Stimulated activated CD4-positive, alpha-beta T cell treated with anti-CD3 and anti-CD28 coated beads, Interleukin-4, amount 100 ng/mL, for 1 hour (primary cell): ENCODE measurements at places on chromosomes 7 and 10.
A peak's percentile ranks its signal among the peaks of the same experiment; 100 is the strongest.

DNA sequence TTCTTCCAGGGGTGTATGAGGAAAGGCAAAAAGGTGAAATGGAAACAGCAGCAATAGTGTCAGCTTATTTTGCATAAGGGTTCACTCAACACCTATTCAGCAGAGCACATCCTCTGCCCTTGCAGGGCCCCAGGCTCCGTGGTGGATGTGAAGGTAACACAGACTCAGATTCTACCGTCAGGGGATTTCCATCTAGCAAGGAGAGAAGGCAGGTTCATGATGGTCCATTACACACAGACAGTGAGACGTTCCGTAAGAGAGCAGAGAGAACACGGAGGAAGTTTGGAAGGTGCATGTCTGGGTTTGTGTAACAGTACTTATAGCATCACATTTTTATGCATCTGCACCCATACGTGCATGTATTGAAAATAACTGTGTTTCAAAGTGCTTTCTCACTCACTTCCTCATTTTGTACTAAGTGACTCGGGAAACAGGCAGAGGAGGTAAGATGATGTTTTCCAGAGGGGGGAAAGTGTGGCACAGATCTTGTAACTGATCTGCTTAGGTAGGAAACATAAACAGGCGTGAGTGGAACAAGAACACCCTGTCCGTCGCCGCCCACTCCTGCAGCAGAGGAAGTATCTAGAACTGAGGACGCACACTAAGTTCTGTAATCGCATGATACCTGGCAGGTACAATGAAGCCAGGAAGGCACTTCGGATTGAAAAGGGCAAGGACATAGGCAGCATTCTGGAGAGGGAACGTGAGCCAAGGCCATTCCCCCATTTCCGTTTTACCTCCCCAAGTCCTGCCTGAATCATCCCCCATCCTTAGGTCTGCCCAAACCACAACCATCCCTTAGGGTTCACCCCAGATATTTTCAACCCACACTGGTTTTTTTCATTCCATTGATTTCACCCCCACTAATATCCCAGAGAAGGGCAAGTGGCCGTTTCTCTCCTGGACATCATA lies 1.0 kb upstream of the ENO4 start:
- peak; percentile 26 for DNase-seq

GRCh38 chr7:43585562-43585961 lies 2.7 kb downstream of the STK17A start:
- no peak for DNase-seq

DNA sequence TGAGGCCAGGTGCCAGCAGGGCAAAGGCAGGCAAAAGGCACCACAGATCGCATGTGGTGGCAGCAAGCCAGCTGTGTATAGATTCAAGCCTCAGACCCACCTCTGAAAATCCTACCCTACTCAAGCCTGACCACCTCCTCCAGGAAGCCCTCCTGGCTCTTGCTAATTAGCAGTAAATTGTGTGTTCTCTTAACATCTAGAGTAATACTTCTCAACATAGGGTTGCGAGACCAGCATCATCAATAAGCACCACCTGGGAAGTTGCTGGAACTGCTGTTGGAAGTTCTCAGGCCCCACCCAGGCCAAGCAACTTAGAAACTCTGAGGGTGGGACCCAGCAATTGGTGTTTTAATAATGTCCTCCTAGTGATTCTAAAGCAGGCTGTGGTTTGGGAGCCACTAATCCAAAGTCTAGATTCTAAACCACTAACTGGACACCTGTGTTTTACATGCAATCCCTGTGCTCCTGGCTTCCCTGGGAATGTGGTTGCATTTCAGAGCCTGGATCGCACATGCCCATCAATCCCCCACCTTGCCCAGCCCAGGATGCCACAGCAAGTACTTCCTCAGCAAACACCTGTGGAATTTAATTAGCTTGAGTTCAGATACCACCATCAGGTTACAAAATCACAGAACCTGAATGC lies 46.2 kb downstream of the KCNMA1 start:
- DNase-seq, result no peak

DNA sequence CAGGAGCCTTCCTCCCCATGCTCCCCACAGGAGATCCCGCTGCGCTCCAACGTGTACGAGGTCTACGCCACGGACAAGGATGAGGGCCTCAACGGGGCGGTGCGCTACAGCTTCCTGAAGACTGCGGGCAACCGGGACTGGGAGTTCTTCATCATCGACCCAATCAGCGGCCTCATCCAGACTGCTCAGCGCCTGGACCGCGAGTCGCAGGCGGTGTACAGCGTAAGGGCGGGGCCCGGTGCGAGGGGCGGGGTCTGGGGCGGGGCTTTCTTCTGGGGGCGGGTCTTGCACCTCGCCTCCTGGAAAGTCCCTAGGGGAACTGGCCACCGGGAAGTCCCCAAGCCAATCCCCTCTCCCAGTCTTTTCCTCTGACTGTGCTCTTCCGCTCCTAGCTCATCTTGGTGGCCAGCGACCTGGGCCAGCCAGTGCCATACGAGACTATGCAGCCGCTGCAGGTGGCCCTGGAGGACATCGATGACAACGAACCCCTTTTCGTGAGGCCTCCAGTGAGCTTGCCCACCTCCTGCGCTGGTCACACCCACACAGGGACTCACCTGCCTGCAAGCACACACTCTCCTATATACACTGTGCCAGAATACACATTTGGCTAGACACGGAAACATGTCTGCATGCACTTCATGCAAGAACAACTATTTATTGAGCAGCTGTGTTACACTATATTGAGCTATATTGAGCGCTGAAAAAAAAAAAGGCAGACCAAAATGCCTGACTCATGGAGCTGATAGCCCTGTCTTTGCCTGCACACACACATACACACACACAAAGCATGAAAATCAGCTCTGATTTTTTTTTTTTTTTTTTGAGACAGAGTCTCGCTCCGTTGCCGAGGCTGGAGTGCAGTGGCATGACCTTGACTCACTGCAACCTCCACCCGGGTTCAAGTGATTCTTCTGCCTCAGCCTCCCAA lies 32.7 kb upstream of the VSIR start:
- DNase-seq, result no peak

DNA sequence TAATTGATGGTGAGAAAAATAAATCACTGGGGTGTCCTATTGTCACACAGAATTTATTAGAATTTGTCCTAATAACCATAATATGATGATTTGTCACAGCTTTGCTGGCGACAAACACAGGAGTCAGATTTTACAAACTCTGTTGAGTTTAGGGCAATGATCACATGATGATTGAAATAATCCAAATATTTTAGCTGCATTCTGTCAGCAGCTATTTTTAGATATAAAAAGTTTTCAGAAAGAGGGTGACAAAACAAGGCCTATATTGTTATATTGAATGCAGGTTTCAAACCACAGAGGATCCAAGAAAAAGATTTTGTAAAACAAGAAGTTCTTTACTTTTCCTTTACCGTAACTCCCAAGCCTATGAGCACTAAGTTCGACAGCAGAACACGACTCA lies 178.8 kb downstream of the ADAM12 start:
- no peak for DNase-seq

- no peak for DNase-seq
Measured at GRCh38 chr7:17506095-17506494, 207.6 kb downstream of the AHR start.

- DNase-seq, result no peak
Measured at GRCh38 chr10:30803892-30804322, 174.4 kb upstream of the LYZL2 start.

DNA sequence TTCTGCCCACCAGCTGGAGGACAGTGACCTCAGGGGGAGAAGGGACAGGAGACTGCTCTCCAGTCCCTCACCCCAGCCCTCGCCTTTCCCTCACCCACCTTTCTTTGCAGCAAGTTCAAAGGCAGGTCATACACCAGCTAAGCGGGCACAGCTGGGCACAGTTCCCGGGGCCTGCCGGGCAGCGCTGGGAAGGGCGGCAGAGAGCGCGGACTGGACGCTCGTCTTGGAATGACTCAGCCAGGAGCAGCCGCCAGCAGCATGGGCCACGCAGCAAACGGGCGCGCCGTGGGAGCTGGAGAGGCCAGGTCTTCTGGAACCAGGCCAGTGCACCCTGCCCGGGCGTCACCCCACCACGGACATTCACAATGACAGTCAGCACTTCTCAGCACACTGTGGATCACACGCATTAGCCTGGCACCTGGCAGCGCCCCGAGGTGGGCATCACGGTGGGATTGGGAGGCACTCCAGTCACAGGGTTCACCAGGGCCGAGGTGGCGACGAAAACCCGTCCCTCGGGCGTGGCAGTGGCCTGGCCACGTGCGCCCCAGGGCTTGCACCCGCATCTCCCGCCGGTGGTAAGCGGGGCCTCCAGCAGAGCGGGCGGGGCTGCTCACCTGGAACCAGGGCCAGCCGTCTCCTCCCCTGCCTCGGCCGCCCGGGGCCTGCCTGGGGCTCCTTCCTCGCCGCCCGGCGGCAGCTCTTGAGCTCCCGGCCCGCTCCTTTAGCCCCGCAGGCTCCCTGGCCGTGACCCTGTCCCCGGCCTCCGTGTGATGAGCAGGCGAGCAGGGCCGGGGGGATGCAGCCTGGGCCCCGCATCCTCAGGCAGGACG lies 29.0 kb upstream of the WDFY4 start:
- DNase-seq, result peak; percentile 10

- DNase-seq, result no peak
Measured at GRCh38 chr10:131961047-131961776, 20.5 kb downstream of the BNIP3 start.

DNA sequence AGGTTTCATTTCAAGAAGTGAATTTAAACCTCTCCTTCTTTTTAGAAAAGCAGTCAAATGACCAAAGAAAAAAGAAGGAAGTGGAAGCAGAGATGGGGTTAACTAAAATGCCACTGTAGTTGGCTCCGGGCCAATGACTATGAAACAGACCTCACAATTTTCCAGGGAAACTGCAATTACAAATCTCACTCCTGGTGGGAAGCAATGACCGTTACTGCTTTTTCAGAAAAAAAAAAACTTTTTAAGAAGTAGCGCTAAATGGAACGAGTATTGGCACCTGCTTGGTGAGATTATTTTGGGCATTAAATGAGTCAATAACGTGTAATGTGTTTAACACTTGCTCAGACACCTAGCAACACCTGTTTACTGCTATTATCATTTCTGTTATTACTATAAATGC lies 1.2 kb downstream of the SFRP4 start:
- no peak for DNase-seq

- DNase-seq, result no peak
Measured at GRCh38 chr7:132311733-132312132, 264.5 kb downstream of the PLXNA4 start.

DNA sequence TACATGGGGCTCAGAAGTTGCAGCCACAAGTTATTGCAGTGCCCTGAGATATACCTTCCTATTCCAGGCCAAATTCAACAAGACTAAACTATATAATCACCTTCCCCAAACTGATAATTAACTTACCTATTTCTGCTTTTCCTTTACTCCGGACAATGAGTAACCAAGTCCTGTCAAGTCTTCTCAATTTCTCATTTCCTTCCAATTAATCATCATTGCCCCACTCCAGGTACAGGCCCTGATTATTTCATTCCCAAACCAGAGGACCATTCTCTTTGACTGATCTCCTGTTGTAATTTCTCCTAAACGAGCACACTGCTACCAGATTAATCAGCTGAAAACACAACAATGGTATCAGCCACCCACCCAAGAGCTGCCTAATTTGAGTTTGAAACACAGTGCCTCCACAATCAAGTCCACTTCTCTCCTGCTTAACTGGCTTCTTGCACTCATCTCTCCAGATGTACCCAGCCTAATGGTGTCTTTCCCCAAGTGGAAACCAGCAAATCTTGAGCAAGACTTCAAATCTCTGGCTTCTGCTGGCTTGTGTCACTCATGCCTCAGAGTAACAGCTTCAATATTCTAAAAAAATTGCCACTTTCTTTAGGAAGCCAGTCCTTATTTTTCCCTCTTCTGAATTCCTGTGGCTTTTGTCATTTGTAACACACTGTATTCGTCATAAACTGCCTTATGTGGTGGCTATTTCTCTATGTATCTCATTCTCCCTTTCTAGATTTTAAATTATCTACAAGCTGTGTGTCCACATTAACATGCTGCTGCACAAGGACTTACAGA lies 89.1 kb downstream of the CDK6 start:
- no peak for DNase-seq

- DNase-seq, result no peak
Measured at GRCh38 chr10:33812586-33812985, 478.1 kb upstream of the NRP1 start.

DNA sequence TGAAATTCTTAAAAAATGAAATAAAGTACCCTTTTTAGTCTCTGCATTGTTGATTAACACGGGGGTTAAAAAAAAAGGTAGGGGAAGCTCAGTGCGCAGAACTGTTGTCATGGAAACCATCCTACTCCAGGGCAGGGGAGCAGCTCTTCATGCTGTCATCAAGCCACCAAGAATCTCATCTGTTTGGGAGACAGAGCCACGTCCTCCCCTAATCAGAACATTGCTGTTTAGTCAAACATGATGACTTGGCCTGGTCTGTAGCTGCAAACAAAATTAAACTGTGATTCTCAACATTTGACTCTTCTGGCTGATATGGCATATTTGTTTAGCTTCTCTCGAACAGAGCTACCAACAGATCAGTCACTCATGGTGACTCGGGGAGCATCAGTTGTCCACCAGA lies 254.4 kb upstream of the KLF14 start:
- no peak for DNase-seq
